Ascending aorta (tissue), 2 donors: ENCODE measurements at places on chromosomes 7 and 10.

DNA sequence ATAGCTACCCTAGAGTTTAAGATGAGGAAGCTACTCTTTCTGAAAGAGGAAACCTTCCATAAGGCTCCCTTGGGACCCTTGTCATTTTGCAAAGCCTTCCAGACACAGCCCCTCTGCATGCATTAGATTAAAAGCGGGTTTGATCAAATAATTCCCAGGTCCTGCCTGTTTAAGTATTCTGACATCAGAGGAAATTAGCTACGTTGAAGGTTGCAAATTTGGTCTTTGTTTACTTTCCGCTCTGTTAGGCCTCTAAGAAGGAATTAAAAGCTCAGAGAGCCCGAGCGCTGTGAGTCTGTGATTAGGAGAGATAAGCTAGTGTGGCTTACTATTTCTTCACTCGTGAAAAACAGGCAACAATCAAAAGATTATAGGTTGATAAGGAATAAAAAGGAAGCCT lies 1.4 kb upstream of the THSD7A start:
- H3K4me3 ChIP-seq: no peak overlapping the region
- H3K36me3 ChIP-seq: no peaks in the 10 kb centered on the region
- no peak overlapping the region for H3K27ac ChIP-seq
- DNase-seq: no peak
- no peaks in the 10 kb centered on the region for H3K4me1 ChIP-seq
- H3K27me3 ChIP-seq: no peaks in the 10 kb centered on the region

- no peaks in the 10 kb centered on the region for H3K36me3 ChIP-seq
- no peak overlapping the region for H3K4me3 ChIP-seq
- DNase-seq: no peak
- H3K27me3 ChIP-seq: no peaks in the 10 kb centered on the region
- no peaks in the 10 kb centered on the region for H3K4me1 ChIP-seq
These were observed 240.6 kb downstream of the VTI1A start for GRCh38 chr10:112687647-112688046.

DNA sequence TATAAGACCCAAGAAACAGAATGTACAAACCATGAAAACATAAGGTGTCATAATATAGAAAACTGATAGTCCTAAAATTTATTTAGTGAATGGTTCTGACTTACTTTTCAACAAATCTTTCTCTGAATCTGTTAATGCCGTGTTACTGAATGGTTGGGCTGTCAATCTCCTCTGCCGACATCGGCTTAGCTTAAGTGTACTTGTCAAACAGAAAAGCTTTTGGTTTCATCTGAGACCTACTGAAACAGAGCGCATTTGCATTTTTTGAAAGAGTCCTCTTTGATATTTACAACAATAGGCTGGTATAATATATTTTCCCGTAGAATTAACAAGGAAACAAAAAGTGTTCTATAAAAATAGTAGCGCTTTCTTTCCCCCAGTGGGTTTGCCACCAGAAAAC lies 120.9 kb upstream of the ZNF804B start:
- no peak overlapping the region for H3K27ac ChIP-seq
- H3K27me3 ChIP-seq: no peaks in the 10 kb centered on the region
- no peak for DNase-seq
- no peaks in the 10 kb centered on the region for H3K4me1 ChIP-seq
- H3K4me3 ChIP-seq: no peak overlapping the region
- no peaks in the 10 kb centered on the region for H3K36me3 ChIP-seq

GRCh38 chr10:7969623-7970022 lies 84.9 kb upstream of the GATA3 start:
- no peak overlapping the region for H3K4me3 ChIP-seq
- H3K4me1 ChIP-seq: no peaks in the 10 kb centered on the region
- no peaks in the 10 kb centered on the region for H3K27me3 ChIP-seq
- peaks cover 5% of the 10 kb centered on the region for H3K36me3 ChIP-seq
- no peak overlapping the region for H3K27ac ChIP-seq

- H3K4me1 ChIP-seq: no peaks in the 10 kb centered on the region
- no peaks in the 10 kb centered on the region for H3K36me3 ChIP-seq
- no peak overlapping the region for H3K4me3 ChIP-seq
- H3K27ac ChIP-seq: no peak overlapping the region
These were observed 25.0 kb downstream of the ZNF487 start for GRCh38 chr10:43461950-43462349.

DNA sequence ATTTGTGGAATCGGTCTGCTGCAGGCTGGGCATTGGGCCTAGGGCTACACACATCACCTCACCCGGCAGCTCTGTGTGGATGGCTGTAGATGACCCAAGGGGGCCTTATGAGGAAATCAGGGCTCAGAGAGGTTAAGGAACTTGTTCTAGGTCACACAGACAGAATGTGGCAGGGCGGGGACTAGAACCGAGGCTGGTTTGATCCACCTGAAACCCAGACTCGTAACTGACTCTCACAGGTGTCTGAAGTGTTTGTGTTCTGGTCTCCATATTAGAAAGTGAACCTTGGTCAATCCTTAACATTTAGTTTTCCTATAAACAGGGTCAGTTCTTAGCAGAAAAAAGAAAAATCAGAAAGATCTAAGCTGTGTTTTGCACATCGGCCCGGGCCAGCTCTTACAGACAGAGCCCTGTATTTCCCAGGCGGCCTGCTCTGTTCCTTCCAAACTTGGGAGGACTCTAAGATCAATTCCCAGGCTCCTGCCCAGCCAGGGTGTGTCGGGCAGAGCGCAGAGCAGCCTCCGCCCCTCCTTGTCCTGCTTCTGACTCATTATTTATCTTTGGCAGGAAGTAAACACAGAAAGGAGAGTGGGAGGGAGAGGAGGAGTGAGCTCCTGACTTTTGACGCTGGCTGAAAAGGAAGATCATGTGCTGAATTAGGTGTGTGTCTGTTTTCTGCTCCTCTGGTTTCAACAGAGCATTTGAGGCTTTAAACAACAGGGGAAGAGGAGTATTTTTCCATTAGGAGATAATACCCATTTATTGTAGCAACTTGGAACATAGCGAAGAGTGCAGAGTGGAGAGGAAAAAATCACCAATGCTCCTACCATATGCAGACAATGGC lies 74.1 kb downstream of the TACC2 start:
- peak overlapping the region; percentile 77 for H3K27ac ChIP-seq
- H3K4me1 ChIP-seq: peaks cover 12% of the 10 kb centered on the region
- peak; percentile 89 for DNase-seq

GRCh38 chr10:53162856-53163255 lies 390.3 kb upstream of the MBL2 start:
- H3K4me3 ChIP-seq: no peak overlapping the region
- H3K27me3 ChIP-seq: no peaks in the 10 kb centered on the region
- no peak overlapping the region for H3K27ac ChIP-seq
- H3K4me1 ChIP-seq: no peaks in the 10 kb centered on the region

- no peaks in the 10 kb centered on the region for H3K36me3 ChIP-seq
- H3K4me3 ChIP-seq: no peak overlapping the region
- no peaks in the 10 kb centered on the region for H3K4me1 ChIP-seq
- no peak overlapping the region for H3K27ac ChIP-seq
- DNase-seq: no peak
These were observed 52.3 kb upstream of the TMEM229A start for GRCh38 chr7:124085179-124085578.

DNA sequence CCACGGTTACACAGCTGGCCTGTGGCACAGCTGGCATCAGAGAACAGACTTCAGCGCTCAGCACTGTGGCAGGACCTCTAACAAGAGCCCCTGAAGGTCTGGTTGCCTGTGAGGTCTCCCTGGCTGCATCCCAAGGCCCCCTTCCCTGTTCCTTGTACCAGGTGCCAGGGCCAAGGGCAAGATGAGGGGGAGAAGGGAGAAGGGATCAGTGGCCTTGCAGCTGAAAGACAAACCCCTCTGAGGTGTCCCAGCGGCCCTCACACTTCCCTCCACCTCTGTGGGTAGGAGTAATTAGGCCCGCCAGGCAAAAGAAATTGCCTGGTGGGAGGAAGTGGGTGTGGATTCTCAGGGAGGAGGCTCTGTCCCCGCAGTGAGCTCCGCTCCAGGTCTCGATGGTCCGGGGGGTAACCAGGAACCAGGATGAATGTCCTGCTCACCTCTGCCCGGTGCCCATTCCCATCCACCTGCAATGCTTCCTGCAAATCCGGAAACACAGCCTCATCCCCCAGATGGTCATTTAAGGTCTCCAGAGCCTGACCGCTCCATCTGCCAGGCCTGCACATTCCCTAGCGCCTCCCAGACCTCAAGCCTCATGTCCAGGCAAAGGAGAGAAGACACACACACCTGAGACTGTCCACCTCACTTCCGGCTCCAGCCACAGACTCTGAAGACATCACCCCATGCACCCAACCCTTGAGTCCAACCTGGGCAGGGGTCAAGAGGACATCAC lies 22.7 kb downstream of the GRID2IP start:
- no peak overlapping the region for H3K4me3 ChIP-seq
- H3K4me1 ChIP-seq: no peaks in the 10 kb centered on the region
- H3K27ac ChIP-seq: no peak overlapping the region
- H3K27me3 ChIP-seq: peaks cover 8% of the 10 kb centered on the region
- no peak for DNase-seq

GRCh38 chr7:45578022-45578421 lies 3.9 kb downstream of the ADCY1 start:
- H3K4me3 ChIP-seq: no peak overlapping the region
- H3K27me3 ChIP-seq: no peaks in the 10 kb centered on the region
- no peaks in the 10 kb centered on the region for H3K36me3 ChIP-seq
- no peak for DNase-seq
- H3K4me1 ChIP-seq: no peaks in the 10 kb centered on the region

GRCh38 chr10:121262774-121263430 lies 335.3 kb downstream of the FGFR2 start:
- H3K36me3 ChIP-seq: no peaks in the 10 kb centered on the region
- H3K4me3 ChIP-seq: no peak overlapping the region
- H3K27me3 ChIP-seq: no peaks in the 10 kb centered on the region

DNA sequence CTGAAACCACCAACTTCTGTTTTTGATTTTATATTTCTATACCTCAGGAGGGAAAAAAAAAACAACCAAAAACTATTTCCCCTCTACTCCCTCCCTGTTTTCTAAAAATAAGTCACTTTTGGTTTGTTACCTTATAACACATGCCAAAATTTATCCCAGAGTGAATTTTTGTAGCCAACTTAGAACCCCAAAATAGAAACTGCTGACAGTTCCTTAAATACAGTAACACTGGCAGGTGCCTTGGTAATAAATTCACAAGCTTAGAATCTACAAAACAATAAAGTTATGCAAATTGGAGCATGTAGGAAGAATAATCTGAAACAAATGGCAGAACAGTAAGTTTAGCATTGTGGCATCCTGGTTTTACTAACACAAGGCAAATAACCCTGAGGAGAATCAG lies 165.0 kb upstream of the HDAC9 start:
- no peak for DNase-seq
- no peaks in the 10 kb centered on the region for H3K27me3 ChIP-seq
- no peak overlapping the region for H3K27ac ChIP-seq
- peaks cover 12% of the 10 kb centered on the region for H3K4me1 ChIP-seq
- no peaks in the 10 kb centered on the region for H3K36me3 ChIP-seq

- DNase-seq: no peak
- no peak overlapping the region for H3K4me3 ChIP-seq
- no peak overlapping the region for H3K27ac ChIP-seq
- peaks cover 4% of the 10 kb centered on the region for H3K36me3 ChIP-seq
These were observed 82.9 kb upstream of the PDCD4 start for GRCh38 chr10:110788620-110789385.
